Forelimb muscle (tissue), 1 donor: ENCODE measurements at places on chromosomes 16 and 17.
A peak's percentile ranks its signal among the peaks of the same experiment; 100 is the strongest.

GRCh38 chr17:56956992-56957391 lies 3.9 kb downstream of the COIL start:
- no peak for DNase-seq

DNA sequence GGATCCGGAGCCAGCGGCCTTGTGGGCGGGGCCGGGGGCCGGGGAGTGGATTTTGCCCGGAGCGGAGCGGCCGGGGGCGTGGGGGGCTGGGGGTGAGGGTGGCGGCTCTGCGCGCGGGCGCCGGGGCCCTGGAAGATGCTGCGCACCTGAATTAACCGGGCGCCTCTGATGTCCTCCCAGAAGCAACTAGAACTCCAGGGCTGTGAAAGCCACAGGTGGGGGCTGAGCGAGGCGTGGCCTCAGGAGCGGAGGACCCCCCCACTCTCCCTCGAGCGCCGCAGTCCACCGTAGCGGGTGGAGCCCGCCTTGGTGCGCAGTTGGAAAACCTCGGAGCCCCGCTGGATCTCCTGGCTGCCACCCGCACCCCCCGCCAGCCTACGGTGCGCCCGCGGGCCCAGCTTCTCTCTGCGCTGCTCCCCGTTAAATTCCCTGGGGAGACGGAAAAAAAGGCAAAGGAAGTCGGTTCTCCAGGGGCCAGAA lies 549 bp downstream of the SLC26A11 start:
- DNase-seq: no peak

DNA sequence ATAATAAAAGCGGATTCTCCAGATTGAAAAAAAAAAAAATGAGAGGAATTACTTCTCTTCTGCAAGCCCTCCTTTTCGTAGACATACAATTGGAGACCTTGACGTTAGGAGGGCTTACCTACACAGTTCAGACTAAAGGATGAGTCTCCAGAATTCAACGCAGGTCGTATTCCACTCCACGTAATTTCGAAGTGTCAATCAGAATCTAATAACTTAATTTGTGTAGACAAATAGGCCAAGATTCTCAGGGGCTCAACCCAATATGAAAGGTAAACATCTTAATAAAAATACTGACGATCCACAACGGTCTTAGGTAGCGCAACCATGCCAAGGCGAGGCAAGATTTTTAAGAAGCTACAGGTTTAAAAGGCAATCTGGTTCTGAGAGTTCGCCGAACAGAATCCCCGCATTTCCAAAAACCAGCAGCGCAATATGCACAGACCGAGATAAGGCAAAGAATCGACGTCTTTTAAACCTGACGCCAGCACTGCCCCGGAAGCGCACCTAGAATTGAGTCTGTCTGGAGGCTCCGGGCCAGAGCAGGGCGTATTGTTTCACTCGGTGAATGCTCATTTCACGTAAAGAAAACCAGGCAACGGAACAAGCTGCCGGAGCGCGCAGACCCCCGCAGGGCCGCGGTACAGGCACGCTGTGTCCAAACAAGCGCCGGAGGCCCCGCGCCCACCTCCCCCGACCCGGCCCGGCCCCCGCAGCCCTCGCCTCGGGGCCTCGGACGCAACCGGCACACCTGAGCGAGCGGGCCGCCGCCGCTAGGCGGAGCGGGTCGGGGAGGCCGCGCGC lies 623 bp downstream of the MBTPS1 start:
- DNase-seq: no peak

GRCh38 chr16:85928401-85928820 lies 29.4 kb downstream of the IRF8 start:
- peak; percentile 87 for DNase-seq

DNA sequence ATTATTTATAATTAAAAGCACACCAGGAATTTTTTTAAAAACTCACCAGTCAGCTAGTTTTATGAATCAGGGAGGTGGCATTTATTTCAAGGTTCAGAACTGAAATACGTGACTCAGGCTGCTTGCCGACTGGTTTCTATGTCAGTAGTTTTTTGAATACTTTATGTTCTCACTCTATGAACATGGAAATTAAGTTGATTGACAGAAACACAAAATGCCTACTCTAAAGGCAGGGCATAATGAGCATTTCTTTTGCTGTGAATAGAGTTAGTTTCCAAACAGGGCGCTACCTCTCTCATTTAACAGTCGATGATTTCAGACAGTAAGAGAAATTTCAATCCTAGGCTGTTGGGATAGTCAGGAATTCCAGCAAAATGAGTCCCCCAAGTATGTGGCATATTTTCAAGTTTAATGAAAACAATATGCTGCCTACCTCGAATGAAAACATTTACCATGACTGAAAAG lies 6.7 kb downstream of the HS3ST3B1 start:
- no peak for DNase-seq

- no peak for DNase-seq
Observed at GRCh38 chr17:13592427-13592826, 9.3 kb downstream of the HS3ST3A1 start.

DNA sequence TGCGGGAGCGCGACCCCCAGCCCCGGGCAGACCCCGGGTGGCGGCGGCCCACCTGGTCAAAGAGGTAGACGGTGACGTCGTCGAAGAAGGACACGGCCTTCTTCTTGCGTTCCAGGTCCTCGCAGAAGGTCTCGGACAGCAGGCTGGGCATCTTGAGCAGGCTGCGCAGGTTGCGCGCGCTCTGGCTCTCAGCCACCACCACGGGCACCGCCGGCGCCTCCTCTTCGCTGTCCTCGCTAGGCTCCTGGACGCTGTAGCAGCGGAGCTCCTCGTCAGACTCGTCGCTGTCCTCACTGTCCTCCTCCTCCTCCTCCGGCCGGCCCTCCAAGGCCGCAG lies 45.2 kb upstream of the PVALEF start:
- no peak for DNase-seq

DNA sequence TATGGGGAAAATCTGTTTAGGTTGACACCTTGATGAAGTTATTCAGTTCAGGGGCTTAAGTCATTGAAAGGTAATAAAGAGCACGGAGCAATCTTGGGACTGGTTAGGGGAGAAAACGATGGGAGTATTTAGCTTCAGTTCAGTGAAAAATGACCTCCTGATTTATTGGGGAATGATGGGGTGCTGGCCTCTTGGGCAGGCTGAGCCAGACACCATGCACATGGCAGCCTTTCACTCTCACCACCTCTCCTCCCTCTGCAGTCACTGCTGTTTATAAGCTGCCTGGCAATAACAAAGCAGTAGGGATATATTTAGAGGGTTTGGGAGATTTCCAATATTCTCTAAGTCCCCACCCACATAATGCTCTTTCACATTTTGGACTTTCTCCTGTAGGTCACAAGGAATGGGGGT lies 140.5 kb upstream of the HS3ST2 start:
- DNase-seq: no peak

GRCh38 chr16:72301523-72302236 lies 129.7 kb upstream of the PMFBP1 start:
- no peak for DNase-seq

- DNase-seq: no peak
Observed at GRCh38 chr17:320139-320538, 32.5 kb downstream of the RPH3AL start.

DNA sequence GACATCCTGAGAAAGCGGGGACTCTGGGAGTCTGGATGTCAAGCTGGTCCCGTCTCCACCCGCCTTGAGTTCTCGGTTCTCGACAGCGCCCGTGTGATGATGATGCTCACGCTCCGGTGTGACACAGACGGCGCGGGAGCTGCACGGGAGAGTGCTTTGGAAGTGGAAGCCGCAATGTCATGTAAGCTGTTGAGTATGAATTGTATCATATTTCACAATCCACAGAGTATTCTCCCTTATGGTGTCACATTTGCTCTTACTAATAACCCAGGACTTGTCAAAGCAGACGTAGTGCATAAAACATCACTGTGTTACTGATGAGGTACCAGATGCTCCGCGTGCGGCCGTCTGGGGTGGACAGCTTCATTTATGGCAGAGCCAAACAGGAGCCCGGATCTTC lies 217.5 kb upstream of the CHMP6 start:
- DNase-seq: no peak

- DNase-seq: no peak
Observed at GRCh38 chr16:85698935-85699558, 10.3 kb upstream of the GINS2 start.

DNA sequence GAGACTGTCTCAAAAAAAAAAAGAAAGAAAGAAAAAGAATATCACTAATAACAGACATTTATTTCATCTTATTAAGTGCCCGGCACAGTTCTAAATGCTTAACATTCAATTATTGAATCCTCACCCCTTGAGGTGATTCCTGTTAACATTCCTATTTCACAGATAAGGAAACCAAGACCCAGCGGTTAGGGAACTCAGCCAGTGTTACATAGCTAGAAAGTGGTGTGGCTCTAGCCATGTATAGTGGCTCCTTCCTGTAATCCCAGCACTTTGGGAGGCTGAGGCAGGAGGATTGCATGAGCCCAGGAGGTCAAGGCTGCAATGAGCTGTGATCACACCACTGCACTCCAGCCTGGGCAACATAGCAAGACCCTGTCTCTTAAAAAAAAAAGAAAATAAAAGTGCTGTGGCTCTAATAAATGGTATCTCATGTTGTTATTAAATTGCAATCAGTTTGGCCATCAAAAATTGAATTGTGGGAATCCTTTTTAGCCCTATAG lies 28.1 kb downstream of the ZNRF1 start:
- DNase-seq: no peak

GRCh38 chr17:78683408-78683961 lies 98.6 kb downstream of the CYTH1 start:
- no peak for DNase-seq

GRCh38 chr17:78787444-78787843 lies 5.4 kb upstream of the CYTH1 start:
- DNase-seq: no peak

- DNase-seq: no peak
Observed at GRCh38 chr17:79917902-79918484, 78.8 kb upstream of the CBX4 start.

GRCh38 chr17:64747938-64748540 lies 85.9 kb upstream of the SMURF2 start:
- no peak for DNase-seq

GRCh38 chr17:71023249-71024030 lies 854.1 kb downstream of the KCNJ2 start:
- no peak for DNase-seq

DNA sequence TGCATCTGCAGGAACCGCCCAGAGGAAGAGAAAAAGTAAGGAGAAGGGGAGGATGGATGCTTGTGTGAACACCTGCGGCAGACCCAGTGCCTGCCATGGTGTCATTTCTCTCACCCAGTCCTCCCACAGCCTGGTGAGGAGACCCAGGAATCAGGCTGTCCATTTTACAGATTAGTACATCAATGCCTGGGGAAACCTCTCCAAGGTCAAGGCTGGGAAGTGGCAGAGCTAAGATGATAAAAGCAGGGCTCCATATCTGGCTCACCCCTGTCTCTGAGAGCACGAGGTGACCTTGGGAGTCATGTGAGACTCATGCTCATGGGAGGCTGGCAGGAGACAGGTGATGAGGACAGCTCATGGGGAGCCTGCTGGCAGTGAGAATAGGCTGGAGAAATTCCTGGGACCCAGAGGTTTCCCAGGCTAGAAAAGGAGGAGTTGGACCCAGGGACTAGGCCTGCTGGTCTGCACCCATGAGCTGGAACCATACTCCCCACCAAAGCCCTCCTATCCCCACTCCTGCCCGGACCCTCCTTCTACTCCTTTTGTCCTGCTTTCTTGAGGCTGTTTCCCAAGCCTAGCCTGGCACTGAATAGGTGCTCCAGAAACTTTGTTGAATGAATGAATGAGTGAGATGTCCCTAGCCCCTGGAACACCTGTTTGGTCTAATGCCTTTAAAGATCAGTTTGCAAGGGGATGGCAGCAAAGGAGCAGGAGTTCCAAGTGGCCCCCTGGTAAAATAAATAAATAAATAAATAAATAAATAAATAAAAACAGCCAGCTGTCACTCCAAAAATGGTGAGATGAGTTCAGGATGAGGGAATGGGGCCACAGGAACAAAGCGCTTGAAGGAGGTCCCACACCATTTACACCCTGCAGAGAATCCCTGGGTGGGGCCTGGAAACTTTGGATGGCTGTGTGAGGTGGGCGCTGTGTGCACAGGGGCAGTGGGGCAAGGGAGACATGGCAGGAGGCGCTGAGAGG lies 1.6 kb downstream of the ZNF629 start:
- no peak for DNase-seq

- DNase-seq: no peak
Observed at GRCh38 chr16:86978445-86979030, 338.7 kb downstream of the C16orf95 start.

DNA sequence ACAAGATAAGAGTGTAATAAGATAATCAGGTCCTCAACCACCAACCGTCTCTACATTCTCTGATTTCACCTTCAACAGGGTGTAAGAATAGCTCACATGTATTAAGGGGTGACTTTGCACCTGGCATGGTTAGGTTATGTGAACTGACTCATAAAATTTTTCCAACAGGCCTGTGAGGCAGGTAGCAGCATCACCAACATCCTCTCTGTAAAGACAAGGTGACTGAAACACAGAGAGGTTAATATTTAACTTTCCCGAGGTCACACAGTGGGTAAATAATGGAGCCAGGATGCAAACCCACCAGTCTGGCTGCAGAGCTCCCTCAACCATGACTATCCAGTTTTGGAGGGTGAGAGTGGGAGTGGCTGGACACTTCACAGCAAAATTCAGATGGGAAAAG lies 317.2 kb downstream of the C16orf95 start:
- DNase-seq: no peak

DNA sequence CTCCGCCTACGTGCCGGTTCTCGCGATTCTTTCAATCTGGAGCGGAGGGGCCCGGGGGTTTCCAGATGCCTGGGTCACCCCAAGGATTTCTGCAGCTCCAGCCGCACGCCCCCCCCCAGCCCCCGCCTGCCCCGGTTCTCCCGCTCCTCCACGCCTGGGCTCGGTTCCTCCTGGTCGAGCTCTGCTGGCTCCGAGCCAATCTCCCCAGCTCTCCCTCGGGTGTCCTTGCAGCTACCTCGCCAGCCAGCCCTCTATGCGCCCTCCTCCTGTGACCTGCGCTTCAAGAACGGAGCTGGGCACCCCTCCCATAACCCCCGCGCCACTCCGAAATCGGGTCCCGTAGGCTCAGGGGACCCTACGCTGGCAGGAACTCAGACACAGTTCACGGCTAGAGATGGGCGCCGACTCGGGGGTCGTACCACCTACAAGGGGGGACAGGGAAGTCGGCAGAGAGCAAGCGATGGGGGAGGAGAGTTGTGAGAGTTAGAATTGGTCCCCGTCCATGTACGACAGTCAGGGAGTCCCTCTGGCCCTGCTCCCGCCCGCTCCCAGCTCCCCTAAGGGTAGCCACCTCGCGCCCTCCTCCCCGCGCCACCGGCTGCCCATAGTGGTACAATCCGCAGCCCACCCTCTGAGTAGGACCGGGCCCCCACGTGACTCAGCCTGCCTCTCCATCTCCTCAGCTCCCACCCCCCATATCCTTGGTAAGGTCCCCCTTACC lies 961 bp downstream of the FGF11 start:
- no peak for DNase-seq
